ENCODE measurements at places on chromosomes 12 and 14. TPM values are rescaled to one million over a fixed set of nuclear protein-coding genes. Genes with fewer than 3 reads are reported as not detected.

The ANKRD33 gene
- total RNA-seq, result not detected

The KLRK1 gene
- 1.6 TPM for total RNA-seq

The OR4K17 gene
- not detected for total RNA-seq

The LTB4R2 gene
- 7.8 TPM for total RNA-seq

The CBLN3 gene
- 2.0 TPM for total RNA-seq

The RHOJ gene
- 3.0 TPM for total RNA-seq

The ABCD2 gene
- total RNA-seq, result 0.17 TPM

The TAOK3 gene
- total RNA-seq, result 39.5 TPM

The CD27 gene
- 2.4 TPM for total RNA-seq

The AACS gene
- total RNA-seq, result 58.1 TPM

The PGF gene
- 2.2 TPM for total RNA-seq

The PTCSC3 gene
- not detected for total RNA-seq

- peak; percentile 17 for DNase-seq
Measured at GRCh38 chr12:80937391-80938238, at the start of gene LIN7A. LIN7A (minus strand) TSS chr12:80937934; CDS start chr12:80937722, 212 bp downstream.

GRCh38 chr12:20370866-20371519 lies 2.7 kb downstream of the PDE3A start:
- DNase-seq, result no peak

DNA sequence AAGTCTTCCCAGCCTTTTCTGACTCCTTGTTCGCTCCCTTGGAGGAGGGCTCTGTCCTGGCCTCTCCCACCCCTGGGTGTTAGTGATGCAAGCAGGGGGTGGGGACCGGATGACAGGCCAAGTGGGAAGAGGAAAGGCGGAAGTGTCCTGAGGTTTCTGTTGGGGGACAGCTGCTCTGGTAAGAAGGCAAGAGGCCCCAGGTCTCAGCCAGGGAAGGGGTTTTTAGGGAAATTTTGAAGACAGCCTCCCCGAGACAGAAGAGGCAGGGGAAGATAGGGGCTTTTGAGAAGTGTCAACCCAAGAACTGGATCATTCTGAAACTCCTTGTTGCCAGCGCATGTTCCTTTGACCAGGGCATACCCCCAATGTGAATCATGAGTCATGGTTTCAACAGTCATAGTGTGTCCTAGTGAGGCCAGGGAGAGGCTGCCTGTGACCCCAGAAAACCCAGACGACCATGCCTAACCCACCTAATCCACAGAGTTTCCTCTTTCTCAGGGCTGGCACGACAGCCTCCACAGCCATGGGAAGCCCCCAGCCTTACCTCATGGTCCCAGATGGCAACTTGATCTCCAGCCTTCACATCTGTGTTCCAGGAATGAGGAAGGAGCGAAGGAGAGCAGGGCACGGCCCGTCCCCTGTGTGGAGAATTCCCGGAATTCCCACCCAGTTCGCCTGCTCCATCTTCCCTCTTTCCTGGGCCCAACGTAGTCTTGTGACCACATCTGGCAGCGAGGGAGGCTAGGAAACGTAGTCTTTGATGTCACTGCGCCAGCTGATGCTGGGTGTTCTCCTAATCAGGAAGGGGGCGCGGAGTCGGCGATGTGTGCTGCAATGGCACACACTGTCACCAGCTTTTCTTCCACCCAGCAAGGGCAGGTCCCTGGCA lies 4.9 kb upstream of the GPR132 start:
- no peak for DNase-seq

DNA sequence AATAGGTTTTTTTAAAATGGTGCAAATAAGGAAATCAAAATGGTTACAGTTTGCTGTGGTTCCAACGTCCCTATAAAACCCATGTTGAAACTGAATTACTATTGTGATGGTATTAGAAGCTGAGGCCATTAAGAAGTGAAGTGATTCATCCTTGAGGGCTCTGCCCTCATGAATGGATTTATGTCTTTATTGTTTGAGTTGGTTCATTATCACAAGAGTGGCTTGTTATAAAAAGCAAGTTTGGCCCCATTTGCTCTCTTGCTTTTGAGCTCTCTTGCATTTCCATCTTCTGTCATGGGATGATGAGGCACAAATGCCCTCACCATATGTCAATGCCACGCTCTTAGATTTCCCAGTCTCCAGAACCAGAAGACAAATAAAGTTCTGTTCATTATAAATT lies 62.3 kb downstream of the PRKD1 start:
- no peak for DNase-seq

- DNase-seq, result no peak
Measured at GRCh38 chr12:62618930-62619329, 152.3 kb downstream of the MON2 start.

DNA sequence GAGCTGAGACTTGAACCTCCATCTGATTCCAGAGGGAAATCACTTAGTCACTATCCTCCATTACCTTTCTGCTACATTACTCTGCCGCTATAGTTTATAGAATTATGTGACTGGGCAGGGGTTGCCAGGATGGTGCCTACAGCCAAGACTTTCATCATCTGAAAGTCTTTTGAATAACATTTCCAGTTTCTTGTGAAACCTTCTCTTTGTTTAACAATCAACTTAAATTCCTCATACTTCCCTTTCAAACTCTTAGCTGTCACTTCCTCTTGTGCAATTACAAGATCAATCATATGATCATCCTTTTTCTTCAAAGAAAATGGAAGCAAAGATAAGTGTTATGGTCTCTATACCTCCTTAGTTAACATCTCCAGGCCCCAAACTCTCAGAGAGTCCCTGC lies 25.4 kb upstream of the PELI2 start:
- no peak for DNase-seq

GRCh38 chr14:91220581-91221000 lies 23.9 kb downstream of the GPR68 start:
- DNase-seq, result no peak

- no peak for DNase-seq
Measured at GRCh38 chr12:106739815-106740530, 34.5 kb upstream of the RIC8B start.

- peak; percentile 26 for DNase-seq
Measured at GRCh38 chr12:92608151-92609091, 94.4 kb upstream of the PLEKHG7 start.

- no peak for DNase-seq
Measured at GRCh38 chr14:37668646-37669045, 73.2 kb downstream of the TTC6 start.

- no peak for DNase-seq
Measured at GRCh38 chr14:79281244-79282152, 929.8 kb downstream of the DIO2 start.

DNA sequence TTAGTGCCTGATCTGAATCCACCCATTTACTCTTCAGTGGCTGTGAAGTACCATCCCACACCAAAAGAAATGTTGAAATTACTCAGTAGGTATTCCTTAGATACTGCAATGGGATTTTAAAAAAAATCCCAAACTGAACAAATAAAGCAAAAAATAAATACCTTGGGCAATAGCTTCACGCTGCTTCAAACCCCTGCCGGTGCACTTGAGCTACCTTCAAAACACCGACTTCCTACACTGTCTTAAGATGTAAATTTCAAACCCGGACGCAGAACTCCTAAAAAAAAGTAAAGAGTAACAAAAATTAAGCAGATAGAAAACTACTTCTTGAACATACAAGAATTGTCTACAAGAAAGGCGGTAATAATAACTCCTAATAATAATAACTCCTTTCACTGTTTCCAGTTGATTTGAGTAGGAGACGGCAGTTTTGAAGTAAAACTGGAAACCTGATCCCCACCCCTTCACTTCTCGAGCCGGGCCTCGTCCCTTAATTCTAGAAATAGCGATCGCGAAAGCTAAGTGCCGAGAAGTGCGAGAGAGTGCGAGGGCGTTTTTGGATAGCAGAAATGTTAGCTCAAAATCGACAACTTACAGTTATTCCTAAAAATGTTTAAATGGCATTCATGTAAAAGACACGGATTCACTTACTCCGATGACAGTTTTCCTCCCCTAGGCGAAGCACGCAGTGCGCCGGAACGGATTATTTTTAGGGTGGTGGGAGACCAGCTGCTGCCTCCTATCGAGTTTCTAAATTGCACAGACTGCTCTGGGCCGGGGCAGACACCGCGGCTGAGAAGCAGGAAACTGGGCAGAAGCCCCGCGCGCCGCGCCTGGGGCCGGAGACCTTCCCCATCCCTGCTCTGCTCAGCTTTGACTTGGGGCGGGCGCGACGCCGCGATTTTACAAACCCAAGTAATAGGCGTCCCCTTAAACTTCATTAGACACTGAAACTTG lies at the start of gene ABCC9:
TSS of gene ABCC9 (minus strand) at position 878 of the 957 bp plus-strand sequence. CDS start 4,752 bp downstream, outside the sequence.
- peak; percentile 30 for DNase-seq

GRCh38 chr12:124681779-124682391 lies 114.5 kb upstream of the NCOR2 start:
- DNase-seq, result peak; percentile 27

DNA sequence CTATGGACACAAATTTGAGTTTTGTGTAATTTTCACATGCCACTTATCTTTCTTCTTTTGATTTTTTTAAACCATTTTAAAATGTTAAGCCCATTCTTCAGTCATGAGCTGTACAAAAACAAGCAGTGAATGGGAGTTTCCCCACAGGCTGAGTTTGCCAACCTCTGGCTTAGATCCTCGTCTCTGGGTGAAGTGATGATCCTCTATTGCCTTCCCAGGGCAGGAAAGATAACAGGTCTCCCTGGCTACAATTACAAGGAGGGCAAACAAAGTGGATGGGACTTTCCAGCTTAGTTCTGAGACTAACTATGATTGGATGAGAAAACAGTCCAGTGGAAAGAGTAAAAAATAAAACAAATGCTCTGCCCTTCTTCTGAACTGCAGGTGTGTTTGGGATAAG lies 203.7 kb downstream of the SPTSSA start:
- no peak for DNase-seq

GRCh38 chr14:20560961-20561360 lies at the start of gene RNASE9:
RNASE9 (minus strand) TSS chr14:20561047.
- DNase-seq, result no peak

DNA sequence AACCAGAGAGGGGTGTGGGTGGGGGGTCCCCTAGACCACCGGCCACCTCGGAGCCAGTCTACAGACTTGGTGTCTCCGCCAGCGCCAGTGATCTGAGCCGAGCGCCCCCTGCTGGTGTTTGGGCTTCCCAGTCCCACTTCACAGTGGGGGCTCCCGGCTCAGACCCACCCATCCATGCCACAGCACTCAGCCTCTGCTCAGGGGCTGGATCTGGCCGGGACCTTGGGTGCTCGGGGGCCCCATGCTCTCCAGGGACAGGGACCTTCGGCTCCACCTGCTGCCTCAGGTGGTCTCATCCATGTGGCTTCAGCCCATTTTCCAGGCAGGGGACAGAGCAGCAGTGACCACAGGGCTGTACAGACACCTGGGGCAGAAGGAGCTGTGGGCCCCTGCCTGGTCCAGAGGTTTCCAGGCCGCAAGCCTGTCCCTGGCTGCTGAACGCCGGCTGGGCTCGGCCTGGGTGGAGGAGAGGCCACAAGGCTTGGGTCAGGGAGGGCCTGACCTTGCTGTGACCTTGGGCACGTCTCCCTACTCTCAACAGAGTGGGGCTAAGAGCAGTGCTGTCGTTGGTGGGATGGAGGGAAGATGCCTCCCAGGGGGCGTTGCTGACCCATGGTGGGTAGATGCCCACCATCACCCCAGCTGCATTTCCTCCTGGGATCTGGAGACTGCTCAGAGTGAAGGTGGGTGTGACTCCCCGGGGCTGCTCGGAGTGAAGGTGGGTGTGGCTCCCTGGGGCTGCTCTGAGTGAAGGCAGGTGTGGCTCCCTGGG lies 86.3 kb downstream of the KIF26A start:
- DNase-seq, result peak; percentile 70

GRCh38 chr14:65904988-65905387 lies 492.5 kb downstream of the FUT8 start:
- DNase-seq, result no peak

- no peak for DNase-seq
Measured at GRCh38 chr12:54001283-54002187, 1.6 kb downstream of the HOXC9 start.

GRCh38 chr14:68245146-68246073 lies 425.8 kb downstream of the RAD51B start:
- DNase-seq, result peak; percentile 31

- no peak for DNase-seq
Measured at GRCh38 chr14:64191756-64192155, 102.4 kb downstream of the ESR2 start.

GRCh38 chr14:90720336-90720735 lies 95.9 kb downstream of the TTC7B start:
- no peak for DNase-seq

All from colonic mucosa (tissue), 4 donors.